Foreskin melanocyte (primary cell): ENCODE measurements at places on chromosomes 12 and 14.

DNA sequence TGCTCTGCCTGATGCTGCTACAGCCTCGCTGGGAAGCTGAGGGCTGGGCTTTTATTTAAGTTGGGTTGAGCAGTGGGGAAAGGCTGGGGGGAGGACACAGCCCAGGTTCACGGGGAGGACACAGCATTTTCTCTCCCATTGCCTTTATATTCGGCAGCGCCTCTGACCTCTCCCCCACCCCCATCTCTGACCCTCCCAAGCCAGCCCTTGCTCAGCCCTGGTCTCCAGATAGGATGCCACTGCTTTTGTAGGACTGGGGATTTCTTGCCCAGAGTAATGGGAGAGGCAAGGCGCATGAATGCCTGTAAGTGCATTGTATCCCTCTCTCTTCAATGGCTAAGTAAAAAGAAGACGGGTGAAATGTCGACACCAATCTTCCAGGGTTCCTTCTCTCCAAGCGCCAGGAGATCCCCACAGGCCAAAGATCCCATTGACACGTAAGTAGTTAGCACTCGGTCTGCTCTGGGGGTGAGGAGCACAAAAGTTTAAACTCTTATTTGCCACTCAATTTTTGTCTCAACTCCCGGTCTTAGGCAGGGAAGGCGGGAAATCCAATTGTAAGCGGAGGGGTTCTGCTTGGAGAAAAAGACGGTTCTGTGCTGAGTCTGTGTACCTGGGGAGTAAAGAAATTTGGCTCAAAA is 4.6 kb downstream of the HOXC4 start:
- no peak for DNase-seq

DNA sequence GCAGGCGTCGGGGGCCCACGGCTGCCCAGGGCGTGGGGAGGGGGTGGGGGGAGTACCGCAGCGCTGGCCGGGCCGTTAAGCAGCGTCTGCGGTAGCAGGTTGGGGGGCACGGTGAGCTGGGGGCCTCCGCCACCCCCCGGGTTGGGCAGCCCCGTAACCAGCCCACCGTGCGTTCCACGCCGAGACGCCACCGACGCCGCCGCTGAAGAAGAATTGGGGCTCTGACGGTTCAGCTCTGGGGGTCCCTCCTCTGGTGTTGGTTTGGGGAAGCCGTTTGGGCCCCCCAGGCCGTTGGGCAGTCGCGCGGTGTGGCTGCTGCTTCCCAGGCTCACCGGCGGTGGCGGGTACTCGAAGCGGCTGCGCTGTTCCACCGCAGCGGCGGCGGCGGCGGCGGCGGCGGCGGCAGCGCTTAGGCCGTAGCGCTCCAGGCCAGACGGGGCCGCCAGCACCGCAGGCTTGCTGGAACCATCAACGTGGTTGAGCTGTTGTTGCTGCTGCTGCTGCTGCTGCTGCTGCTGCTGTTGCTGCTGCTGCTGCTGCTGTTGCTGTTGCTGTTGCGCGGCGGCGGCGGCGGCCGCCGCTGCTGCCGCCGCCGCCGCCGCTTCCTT is 1.5 kb downstream of the IRF2BPL start:
- DNase-seq, result no peak

DNA sequence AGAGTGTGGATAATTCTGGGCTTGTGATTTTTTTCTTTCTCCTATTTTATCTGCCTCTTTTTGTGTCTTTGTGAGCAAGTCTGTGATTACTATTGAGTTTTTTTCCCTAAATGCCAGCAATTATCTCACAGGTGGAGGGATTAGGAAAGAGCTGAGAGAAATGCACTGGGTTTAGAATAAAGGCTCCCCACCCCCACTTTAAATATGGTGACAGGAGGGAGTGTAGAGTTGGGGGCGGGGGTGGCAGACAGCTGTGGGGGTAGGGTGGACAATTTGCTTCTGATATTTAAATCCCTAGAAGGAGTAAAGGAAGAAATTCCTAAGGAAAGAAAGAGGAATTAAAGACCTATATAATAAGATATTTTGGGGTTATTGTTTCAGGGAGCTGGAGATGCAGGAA is 145.9 kb downstream of the NRXN3 start:
- no peak for DNase-seq

GRCh38 chr14:21015312-21015711 is 9.5 kb downstream of the NDRG2 start:
- DNase-seq, result no peak

DNA sequence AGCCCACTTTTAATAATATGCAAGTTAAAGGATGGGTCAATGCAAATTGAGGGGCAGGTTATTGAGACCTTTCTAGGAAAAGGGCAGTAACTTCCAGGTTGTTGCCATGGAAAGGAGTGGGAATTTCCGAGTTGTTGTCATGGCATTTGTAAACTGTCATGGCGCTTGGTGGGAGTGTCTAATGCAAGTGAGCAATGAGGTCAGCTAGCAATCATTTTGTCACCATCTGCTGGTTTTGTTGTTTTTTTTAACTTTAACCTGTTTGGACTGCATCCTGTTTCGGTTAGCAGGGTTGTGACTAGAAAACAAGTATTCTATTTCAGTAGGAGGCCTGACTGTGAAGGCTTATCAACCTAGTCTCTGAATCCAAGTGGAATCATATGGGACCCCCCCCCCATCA is 85.8 kb upstream of the TSPAN11 start:
- DNase-seq, result no peak

GRCh38 chr12:16901946-16902345 is 296.0 kb upstream of the LMO3 start:
- no peak for DNase-seq
